ENCODE measurements at places on chromosomes 6 and 20.

DNA sequence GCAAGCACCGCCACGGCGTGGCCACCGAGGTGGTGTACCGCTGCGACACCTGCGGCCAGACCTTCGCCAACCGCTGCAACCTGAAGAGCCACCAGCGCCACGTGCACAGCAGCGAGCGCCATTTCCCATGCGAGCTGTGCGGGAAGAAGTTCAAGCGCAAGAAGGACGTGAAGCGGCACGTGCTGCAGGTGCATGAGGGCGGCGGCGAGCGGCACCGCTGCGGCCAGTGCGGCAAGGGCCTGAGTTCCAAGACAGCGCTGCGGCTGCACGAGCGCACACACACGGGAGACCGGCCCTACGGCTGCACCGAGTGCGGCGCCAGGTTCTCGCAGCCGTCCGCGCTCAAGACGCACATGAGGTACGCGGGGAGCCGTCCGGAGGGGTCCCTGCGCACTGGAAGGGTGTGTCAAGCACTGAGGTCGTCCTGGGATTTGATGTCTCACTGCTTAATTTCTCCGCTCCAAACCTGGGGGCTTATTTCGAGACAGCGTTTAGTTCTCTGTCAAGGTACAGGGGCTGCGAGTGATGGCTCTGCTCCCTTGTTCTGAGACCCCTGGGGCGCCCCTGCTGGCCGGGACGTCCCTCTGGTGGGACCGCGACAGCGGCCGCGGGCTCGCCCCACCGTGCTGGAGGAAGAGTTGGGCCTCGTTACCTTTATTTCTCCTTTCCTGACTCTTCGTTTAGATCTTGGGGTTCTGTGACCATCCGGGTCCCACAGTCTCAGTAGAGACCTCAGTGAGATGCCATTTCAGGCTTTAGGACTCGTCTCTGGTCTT is 3.6 kb downstream of the GZF1 start:
- no peak for DNase-seq

DNA sequence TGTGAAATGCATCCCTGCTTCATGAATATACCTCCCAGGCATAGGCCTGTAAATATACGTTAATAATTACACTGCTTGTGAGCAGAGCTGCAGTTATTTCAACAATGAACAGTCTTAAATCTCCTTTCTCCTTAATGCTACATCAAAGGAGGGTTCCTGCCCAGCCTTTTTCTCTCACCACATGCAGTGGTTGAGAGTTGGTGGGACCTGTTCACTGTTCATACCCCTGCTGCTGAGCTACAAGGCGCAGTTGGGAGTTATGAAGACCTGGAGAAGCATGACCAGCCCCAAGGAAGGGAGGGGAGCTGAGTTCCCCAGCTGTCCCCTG is 111.9 kb upstream of the FOXQ1 start:
- no peak for DNase-seq

DNA sequence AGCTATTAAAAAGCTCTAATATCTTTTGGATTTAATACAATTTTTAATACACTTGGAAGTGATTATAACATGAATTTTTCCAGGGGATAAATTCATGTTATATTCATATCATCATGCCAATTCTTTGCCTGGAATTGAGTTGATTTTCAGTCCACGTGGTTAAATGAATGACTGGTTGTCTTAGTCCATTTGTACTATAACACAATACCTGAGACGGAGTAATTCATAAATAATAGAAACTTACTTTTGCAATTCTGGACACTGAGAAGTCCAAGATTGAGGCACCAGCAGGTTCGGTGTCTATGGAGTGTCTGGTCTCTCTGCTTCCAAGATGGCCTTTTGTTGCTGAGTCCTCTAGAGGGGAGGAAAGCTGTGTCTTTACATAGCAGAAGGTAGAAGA is 66.2 kb upstream of the TRDN start:
- DNase-seq, result no peak

GRCh38 chr6:157137501-157137900 is 185.8 kb downstream of the TMEM242 start:
- no peak for DNase-seq

GRCh38 chr6:39009476-39009875 is 39.1 kb upstream of the GLP1R start:
- DNase-seq, result no peak

GRCh38 chr20:62925420-62926228 is 681 bp downstream of the DIDO1 start:
- no peak for DNase-seq

GRCh38 chr6:167107787-167108186 is 15.1 kb upstream of the CCR6 start:
- DNase-seq, result no peak

GRCh38 chr6:170113141-170113540 is 177.7 kb downstream of the DLL1 start:
- no peak for DNase-seq

GRCh38 chr6:159969204-159969912 is 476 bp downstream of the IGF2R start:
- DNase-seq, result no peak

DNA sequence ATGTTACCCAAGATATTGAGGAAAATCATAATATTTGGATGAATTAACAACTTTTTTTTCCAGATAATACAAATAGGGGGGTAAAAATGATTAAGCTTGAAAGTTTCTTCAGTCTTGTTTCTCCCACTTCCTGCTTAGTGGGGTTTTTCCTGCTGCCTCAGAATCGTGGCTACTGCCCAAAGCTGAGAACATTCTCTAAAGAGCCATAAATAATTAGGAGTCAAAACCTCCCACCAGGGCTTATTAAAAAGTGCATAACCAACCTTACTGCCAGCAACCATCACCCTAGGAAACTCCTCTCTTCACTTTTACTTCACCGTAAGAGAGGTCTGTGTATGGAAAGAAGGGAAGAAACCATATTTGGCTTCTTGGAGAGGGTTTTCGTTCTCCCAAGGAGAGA is 9.0 kb upstream of the LCA5 start:
- no peak for DNase-seq

DNA sequence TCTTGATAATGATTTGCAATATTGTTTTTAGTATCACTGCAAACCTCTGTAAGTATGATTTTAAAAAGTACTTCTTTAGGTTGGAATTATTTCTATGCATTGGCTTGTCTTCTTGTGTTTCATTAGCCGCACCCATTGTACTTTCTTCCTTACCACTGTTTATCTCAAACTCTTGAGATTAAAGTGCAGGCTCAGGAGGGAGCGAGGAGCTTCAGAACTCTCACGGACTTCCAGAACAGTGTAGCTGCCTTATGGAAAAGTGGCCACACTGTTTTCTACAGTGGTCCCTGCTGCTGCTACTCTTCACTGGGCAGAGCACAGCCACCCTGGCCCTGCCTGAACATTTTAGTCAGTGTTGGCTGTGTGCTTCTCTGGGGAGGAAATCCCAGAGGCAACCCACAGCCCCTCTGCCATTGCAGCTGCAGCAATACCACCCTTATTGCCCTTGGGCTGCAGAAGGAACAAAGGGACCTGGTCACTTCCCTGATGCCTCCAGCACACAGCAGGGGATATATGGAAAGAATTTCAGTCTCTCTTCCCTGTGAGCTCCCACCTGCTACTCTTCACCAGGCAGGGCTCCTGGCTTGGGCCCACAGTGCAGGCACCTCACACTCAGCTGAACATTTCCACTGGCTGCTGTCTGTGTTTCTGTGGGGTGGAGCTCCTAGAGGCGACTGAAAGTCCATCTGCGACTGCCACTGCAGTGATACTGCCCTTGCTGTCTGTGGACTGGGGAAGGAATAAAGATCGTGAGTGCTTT is 91.7 kb upstream of the MAP3K4 start:
- no peak for DNase-seq

- DNase-seq, result no peak
Observed at GRCh38 chr6:20978151-20978614, 443.9 kb downstream of the CDKAL1 start.

DNA sequence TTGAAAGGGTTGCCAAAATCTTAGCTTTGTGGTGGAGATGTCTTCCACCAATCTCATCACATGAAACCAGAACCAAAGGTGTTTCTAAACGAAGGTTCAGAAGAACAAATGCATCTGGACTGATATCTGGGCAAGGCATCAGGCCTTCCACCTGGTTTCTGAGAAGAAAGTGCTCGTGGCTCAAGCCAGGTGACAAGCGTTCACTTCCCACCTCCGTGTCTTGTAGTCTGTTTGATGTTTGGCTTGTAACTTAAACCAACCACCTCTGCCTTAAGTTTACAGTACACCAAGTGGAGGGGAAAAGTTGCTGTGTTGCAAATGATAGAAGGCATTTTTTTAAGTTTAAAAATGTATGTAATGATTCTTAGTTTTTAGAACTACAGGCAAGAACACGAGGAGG is 66.9 kb upstream of the MAP3K7 start:
- DNase-seq, result no peak

Measured in HCT116 (cell line).